HCT116 (cell line): ENCODE measurements at places on chromosomes 13 and 19.

DNA sequence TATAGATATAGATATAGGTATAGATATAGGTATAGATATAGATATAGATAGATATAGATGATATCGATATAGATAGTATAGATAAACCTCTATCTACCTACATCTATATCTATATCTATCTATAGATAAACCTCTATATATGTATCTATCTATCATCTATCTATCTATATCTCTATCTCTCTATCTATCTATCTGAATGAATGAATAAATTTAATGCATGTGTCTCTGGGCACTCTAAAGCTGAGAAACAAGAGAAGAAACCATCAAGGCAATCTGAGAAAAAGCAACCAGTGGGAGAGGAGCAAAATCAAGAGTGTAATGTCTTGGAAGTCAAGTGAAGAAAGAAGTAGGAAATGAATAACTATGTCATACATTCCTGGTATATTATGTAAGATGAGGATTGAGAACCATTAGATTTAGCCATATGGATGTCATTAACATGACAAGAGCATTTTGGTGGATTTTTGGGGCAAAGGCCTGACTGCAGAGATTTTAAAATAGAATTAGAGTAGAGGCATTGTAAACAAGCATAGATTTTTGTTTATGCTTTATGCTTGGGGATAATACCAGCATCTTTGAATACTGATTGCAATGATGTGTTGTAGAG, 1262.7 kb upstream of the MIR17HG start:
- no peak overlapping the region for H3K27ac ChIP-seq
- H3K4me1 ChIP-seq: no peaks in the 10 kb centered on the region
- no peaks in the 10 kb centered on the region for H3K36me3 ChIP-seq
- H3K27me3 ChIP-seq: no peaks in the 10 kb centered on the region
- H3K4me3 ChIP-seq: no peak overlapping the region
- DNase-seq: no peak

DNA sequence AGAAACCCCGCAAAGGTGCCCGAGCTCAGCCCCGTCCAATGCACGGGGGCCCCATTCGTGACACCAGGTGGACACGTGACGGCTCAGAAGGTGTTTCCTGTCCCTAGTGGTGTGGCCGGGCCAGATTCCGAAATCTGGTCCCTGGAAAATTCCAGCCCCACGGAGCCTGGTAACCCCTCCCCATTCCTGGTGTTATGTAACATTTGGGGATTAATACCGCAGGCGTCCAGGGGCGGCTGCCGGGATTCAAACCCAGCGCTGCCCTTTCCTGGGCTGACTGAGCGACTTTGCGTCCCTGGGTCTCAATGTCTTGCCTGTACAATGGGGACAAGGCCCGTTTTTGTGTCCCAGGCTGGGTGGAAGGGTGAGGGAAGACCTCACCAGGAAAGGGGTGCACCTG, 1.0 kb upstream of the PLK5 start:
- DNase-seq: no peak
- no peak overlapping the region for H3K4me3 ChIP-seq
- H3K27me3 ChIP-seq: no peaks in the 10 kb centered on the region
- H3K27ac ChIP-seq: no peak overlapping the region
- H3K36me3 ChIP-seq: no peaks in the 10 kb centered on the region
- no peaks in the 10 kb centered on the region for H3K4me1 ChIP-seq

DNA sequence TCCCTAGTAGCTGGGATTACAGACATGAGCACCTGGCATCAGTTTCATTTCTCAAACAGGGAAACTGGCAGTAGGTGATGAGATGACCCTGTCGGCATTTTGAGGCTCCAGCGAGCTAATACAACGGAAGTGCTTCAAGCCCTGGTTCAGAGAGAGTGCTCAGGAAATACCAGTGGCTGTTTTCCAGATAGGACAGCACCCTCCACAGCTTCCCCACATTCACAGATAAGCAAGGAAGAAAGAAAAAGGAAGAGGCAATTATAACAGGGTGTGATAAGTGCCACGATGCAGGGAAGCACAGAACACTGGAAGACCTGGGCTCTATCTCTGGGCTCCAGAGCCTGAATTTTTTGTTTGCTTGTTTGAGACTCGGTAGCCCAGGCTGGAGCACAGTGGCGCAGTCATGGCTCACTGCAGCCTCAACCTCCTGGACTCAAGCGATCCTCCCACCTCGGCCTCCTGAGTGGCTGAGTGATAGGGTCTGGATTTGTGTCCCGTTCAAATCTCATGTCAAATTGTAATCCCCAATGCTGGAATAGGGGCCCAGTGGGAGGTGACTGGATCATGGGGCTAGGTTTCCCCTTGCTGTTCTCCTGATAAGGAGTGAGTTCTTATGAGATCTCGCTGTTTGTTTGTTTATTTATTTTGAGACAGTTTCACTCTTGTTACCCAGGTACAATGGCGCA, 43.5 kb downstream of the PIN1 start:
- no peak overlapping the region for H3K4me3 ChIP-seq
- H3K27me3 ChIP-seq: no peaks in the 10 kb centered on the region
- H3K27ac ChIP-seq: no peak overlapping the region
- DNase-seq: no peak

- peak overlapping the region; percentile 78 for H3K27ac ChIP-seq
- peak overlapping the region; percentile 98 for H3K4me3 ChIP-seq
- no peak for DNase-seq
- H3K4me1 ChIP-seq: peaks cover 47% of the 10 kb centered on the region
- peaks cover 27% of the 10 kb centered on the region for H3K36me3 ChIP-seq
- no peaks in the 10 kb centered on the region for H3K27me3 ChIP-seq
Observed at GRCh38 chr19:12938779-12939601, 581 bp downstream of the CALR start.

- no peak overlapping the region for H3K4me3 ChIP-seq
- no peak overlapping the region for H3K27ac ChIP-seq
- H3K4me1 ChIP-seq: peaks cover 4% of the 10 kb centered on the region; the same call in 1 of the 2 replicates
- no peak for DNase-seq
- H3K27me3 ChIP-seq: no peaks in the 10 kb centered on the region
Observed at GRCh38 chr19:49700563-49700962, 9.6 kb downstream of the CPT1C start.

- H3K27me3 ChIP-seq: peaks cover 5% of the 10 kb centered on the region; the same call in 1 of the 2 replicates
- H3K27ac ChIP-seq: no peak overlapping the region
- DNase-seq: no peak
- H3K4me1 ChIP-seq: no peaks in the 10 kb centered on the region
- no peak overlapping the region for H3K4me3 ChIP-seq
Observed at GRCh38 chr13:103066781-103067345, 646 bp upstream of the SLC10A2 start.

DNA sequence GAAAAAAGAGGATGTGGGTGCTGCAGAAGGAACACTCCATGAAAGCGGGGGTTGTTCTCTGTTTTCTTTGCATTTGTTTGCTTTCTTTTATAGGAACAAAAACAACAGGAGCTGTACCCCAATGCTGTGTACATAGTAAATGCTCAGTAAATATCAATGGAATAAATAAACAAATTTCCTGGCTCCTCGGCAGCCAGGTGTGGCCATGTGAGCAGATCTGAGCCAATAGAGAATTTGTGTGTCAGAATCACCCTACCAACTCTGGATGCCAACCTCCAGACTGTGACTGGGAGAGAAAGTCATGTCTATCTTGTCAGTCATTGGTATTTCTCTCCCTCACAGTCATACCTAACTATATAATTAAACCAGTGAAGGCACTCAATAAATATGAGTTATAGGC, 10.6 kb upstream of the CLPP start:
- no peaks in the 10 kb centered on the region for H3K4me1 ChIP-seq
- H3K4me3 ChIP-seq: no peak overlapping the region
- no peaks in the 10 kb centered on the region for H3K36me3 ChIP-seq
- no peak for DNase-seq

DNA sequence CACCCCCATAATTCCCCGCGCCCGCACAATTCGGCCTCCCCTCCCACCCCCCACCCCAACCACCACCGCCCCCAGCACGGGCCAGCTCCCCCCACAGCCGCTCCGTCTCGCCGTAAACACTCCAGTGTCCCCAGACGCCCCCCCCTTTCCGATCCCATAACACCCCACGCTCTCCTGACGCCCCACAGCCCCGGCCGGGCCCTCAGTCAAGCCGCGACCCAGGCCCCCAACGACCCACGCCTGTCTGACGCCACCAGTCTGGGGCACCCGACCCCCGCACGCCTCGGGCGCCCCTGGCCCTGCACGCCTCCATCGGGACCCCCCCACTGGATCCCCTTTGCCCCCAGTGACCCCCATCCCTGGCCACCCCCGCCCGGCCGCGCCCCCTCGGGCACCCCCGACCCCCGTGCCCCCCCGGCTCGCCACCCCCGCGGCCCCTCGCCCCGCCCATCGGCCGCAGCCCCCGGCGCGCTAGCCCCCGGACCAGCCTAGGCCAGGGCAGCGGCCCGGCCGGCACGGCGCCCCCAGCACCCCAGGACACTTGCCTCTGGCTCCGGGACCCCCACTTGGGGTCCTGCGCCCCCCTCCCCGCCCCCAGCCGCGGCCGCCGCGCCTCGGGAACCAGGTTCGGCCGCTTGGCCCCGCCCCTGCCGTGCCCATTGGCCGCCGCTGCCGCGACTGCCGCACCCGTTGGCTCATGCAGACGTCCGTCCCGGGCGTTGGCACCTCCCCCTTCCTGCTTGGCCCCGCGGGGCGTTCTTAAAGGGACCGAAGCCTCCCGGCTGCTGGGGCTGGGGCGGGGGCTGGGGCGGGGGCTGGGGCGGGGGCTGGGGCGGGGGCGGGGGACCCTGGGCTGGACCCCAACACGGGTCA, at the start of gene FKBP8:
Gene FKBP8, minus strand, starts transcription at position 633 of the 873 bp plus-strand sequence. CDS start 1,603 bp downstream, outside the sequence.
- peak within 1 kb of the TSS; percentile 76 for H3K4me3 ChIP-seq
- H3K36me3 ChIP-seq: peaks cover 14% of the 10 kb centered on the region
- peak; percentile 65 for DNase-seq

DNA sequence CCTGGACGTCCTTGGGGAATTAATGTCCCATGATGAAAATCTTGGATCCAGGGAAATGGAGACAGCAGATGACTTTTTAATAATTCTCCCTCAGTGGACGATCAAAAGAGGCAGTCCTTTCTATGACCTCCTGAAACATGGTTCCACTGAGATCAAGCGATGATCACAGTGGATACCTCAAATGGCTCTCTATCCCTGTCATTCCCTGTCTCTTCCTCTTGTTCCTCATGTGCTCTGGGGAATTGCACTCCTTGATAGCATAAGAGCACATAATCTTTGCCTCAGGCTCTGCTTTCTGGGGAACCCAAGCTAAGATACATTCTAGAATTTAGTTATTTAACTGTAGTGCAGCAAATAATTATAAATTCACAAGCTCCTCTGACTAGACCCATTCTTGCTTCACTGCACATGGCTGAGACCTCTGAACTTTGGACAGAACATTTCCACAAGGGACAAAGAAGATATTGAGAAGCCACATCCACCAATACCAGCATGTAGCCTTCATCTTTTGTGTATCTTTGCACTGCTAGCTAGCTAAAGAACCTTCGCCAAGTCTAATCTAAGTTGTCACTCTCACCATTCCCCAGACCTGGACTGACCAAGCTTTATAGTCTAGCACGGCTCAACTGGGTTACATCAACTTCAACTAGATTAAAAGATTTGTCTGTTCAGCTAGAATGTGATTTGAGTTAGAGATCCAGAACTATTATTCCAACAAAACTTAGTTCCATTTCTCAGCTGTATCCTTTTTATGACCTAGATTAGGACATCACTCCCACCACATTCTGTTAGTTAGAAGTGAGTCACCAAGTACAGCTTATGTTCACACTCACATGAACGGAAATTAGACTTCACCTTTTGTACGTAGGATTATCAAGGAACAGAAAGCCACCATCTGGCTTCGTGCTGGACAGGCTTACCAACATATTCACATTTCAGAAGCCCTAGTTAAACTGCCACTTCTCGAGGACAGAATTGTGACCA, 142.7 kb downstream of the SUCLA2 start:
- no peaks in the 10 kb centered on the region for H3K27me3 ChIP-seq
- DNase-seq: no peak
- no peak overlapping the region for H3K27ac ChIP-seq
- no peak overlapping the region for H3K4me3 ChIP-seq
- H3K4me1 ChIP-seq: peaks cover 5% of the 10 kb centered on the region

GRCh38 chr19:29586401-29586800, 19.7 kb upstream of the POP4 start:
- no peak overlapping the region for H3K4me3 ChIP-seq
- H3K27ac ChIP-seq: no peak overlapping the region
- H3K36me3 ChIP-seq: no peaks in the 10 kb centered on the region
- DNase-seq: no peak
- H3K4me1 ChIP-seq: no peaks in the 10 kb centered on the region

DNA sequence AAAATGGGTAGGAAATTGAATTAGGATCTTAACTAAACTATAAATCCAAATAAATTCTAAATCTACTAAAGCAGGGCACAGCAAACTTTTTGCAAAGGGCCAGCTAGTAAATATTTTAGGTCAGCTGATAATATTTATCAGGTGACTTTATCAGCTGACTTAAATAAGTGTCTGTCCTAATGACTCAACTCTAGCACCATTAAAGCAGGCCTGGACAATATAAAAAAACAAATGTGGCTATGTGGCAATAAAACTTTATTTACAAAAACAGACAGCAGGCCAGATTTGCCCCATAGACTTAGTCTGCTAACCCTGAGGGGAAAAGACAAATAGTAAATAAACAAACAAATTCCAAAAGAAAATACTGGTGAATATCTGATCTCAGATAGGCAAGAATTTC, 27.7 kb upstream of the DOCK9 start:
- H3K4me1 ChIP-seq: no peaks in the 10 kb centered on the region
- no peaks in the 10 kb centered on the region for H3K36me3 ChIP-seq
- no peak overlapping the region for H3K27ac ChIP-seq

- H3K27me3 ChIP-seq: no peaks in the 10 kb centered on the region
- H3K36me3 ChIP-seq: no peaks in the 10 kb centered on the region
- H3K27ac ChIP-seq: no peak overlapping the region
Observed at GRCh38 chr13:113029487-113030258, 60.7 kb downstream of the MCF2L start.

- H3K27me3 ChIP-seq: no peaks in the 10 kb centered on the region
- peaks cover 21% of the 10 kb centered on the region for H3K36me3 ChIP-seq
- no peak overlapping the region for H3K4me3 ChIP-seq
- H3K27ac ChIP-seq: no peak overlapping the region
- no peaks in the 10 kb centered on the region for H3K4me1 ChIP-seq
Observed at GRCh38 chr19:32607479-32607878, 26.5 kb downstream of the PDCD5 start.

DNA sequence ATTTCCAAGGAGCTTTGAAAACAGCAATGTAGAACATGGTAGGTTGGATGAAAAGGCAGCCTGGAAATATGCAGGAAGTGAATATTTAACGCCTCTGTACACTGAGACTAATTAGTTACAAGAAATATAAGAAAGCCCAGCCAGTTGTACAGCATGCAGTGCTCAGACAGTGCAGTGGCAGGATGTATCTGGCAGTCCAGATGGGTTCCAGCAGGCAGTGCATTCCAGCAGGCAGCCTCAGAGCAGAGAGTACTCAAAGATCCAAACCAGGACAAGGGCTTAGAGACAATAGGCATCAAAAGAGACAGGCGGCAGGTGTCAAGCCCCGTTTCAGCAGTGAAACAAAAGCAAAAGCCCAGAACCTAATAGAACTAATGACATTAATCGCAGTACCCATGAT, 2776.3 kb downstream of the PCDH9 start:
- no peaks in the 10 kb centered on the region for H3K36me3 ChIP-seq
- no peak overlapping the region for H3K27ac ChIP-seq
- no peak overlapping the region for H3K4me3 ChIP-seq
- H3K27me3 ChIP-seq: no peaks in the 10 kb centered on the region
- no peak for DNase-seq
- H3K4me1 ChIP-seq: no peaks in the 10 kb centered on the region
